ENCODE measurements at places on chromosomes 3 and 15.

- DNase-seq, result no peak
These were observed 95.7 kb downstream of the OXSM start for GRCh38 chr3:25885544-25885943.

- DNase-seq, result no peak
These were observed 1094.9 kb upstream of the EPHA6 start for GRCh38 chr3:95719481-95719880.

GRCh38 chr3:187516446-187517185, 148.4 kb downstream of the RTP4 start:
- no peak for DNase-seq

GRCh38 chr15:82074610-82075009, 28.8 kb upstream of the MEX3B start:
- DNase-seq, result no peak

Measured in tongue (tissue), 3 donors.